ENCODE measurements at places on chromosomes 1 and 21.

- no peak for DNase-seq
These were observed 121.2 kb downstream of the EPHB2 start for GRCh38 chr1:22831729-22832413.

DNA sequence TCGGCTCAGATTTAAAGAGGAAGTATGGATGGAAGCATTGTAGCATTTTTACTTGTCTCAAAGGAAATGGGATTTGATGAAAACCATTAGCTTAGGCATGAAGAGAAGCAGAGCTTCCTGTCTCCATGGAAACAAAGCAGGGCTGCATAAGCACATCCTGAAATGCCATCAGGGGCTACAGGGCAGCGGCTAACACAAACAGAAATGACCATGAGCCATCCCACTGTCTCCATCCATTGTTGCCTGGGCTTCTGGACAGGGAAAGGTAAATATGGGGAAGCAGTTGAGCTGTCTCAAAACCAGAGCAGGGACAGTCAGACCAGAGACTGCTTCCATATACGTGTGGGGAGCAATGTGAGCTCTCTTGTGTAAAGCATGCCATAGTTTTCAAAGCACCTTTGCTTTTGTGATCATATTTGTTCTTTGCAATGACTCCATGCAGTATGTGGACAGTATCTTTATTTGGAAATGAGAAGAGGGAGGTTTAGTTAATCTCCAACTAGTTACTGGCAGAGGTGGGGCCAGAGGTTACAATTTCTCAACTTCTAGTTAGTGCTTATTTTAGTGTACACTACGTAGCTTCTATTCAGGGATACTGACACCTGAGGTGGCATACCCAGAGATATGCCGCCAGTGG, 176.1 kb downstream of the CACNA1E start:
- no peak for DNase-seq

DNA sequence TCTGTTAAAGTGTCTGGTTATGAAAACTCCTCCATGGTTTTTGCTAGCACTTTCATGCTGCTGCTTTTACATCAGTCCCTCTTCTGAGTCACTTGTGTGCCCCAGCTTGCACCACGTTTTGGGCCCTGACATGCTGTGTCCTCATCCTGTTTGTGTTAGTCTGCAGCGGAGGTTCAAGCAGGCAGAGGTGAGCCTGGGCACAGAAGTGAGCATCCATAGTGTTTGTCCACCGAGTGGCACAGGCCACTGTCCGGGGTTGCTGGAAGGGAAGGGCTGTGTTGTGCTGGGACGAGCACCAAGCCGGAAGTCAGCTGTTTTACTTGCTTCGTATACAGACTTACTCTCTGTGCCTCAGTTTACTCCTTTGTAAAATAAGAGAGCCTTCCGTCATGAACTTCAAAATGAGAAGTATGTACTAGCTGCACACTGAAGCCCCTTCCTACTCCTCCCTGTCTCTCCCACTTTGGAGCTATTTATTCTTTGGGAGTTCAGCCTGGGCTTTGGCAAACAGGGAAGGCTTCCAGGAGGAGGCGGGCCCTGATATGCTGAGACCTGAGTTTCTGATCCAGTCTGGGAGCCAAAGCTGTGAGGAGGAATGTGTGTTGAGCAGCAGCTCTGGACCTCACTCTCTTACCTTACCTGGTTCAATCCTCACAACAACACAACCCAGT, 10.7 kb upstream of the LAPTM5 start:
- no peak for DNase-seq

DNA sequence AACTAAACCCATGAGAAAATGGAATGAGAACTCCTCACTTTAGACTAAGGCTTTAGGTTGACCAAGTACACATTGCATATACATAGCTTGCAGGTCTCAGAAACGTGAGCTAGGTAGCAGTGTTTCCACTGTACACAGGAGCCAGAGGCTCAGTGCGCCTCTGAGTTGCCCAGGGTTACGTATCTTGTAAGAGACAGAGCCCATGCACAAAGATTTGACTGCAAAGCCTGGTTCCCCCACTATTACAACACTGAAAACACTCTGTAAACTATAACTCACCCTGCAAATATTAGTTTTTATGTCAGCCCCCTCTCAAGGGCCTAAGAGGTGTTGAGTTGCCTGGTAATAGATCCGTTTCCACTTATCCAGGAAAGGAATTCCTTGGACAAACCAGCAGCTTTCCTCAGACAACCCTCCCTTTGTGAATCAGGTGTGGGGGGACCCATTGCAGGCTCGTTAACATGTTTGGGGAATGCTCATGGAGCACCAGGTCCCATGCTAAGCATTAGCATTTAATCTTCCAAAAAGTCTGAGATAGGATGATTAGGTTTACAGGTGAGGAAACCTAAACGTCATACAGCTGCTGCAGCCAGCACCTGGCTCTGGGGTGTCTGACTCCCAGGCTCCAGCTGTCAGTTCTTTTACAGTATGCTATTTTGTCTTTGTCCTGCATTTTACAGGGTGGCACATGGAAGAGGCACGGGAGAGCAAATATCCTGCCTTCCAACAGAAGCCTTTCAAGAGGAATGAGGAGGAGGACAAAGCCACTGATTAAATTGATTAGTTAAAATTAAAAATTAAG, 25.7 kb downstream of the TENT5C start:
- DNase-seq: no peak

GRCh38 chr1:36857754-36858153, 176.6 kb downstream of the GRIK3 start:
- no peak for DNase-seq

DNA sequence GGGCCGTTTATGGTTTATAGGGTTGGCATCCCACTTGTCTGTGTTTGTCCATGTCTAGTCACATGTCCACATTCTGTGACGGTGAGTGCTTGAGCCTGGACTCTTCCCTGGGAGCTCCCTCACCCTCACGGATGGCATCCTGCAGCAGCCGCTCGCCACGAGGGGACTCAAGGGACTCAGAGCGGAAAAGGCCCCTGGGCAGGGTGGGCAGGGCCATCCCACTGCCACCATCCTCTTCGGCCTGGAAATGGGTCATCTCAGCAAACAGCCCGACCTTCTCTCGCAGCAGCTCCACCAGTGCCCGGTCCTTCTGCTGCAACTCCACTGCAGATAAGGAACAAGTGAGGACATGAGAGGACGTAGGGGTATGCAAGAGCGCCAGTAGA, 11.1 kb downstream of the RXFP4 start:
- DNase-seq: no peak

DNA sequence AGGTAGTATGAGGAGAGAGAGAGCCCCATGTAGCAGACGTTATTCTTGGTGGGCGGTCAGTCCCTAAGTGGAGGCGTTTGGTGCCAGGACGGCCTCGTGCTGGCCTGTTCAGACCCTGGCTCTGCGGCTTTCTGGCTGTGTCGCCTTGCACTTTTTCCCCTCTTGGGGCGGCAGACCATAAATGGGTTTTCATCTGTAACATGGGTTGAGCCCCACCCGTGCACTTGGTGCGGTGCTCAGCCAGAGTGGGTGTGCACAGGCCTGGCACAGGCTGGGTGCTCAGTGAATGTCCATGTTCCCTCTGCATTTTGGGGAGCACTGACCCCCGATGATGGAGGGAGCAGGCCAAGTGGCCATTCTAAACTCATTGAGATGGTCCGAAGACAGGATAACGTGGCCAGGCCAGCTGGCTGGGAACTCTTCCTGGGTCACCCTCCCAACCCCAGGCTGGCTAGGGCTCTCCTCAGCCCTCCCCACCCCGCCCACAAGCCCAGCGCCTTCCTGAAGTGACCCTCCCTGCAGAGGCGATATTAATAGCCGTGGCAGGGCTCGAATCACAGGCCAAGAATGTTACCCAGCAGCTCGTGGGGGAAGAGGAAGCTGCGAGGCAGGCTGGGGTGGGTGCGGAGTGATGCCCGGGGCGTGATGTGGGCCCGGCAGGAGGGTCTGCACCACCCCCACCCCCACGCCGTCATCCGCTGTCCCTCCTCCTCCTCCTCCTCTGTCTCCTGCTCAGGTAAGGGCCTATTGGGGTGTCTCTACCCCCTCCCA, 78.5 kb downstream of the ARHGEF10L start:
- DNase-seq: no peak

GRCh38 chr1:218953386-218953785, 220.3 kb upstream of the LYPLAL1 start:
- DNase-seq: no peak

- no peak for DNase-seq
These were observed 6.4 kb downstream of the GFI1 start for GRCh38 chr1:92480200-92480812.

DNA sequence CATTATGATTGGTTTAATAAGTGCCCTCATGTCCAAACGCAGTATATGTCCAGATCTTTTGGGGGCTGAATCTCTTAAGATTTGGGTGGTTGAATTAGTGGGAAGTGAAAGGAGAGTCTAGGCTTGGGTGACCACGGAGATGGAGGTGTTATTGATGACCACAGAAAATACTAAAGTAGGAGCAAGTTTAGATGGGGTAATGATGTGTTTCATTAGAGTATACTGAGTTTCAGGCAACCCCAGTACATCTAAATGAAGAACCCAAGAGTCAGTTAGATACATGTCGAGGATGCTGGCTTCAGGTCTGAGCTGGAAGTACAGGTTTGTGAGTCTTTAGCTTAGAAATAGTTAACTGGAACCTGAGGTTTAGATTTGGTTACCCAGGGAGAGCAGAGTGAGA, 6.5 kb upstream of the ZZZ3 start:
- DNase-seq: no peak

GRCh38 chr1:3069491-3070308, 697 bp downstream of the PRDM16 start:
- no peak for DNase-seq

- no peak for DNase-seq
These were observed 16.8 kb upstream of the ERVH48-1 start for GRCh38 chr21:42942244-42942643.

GRCh38 chr1:198168227-198168626, 11.4 kb downstream of the NEK7 start:
- no peak for DNase-seq

- no peak for DNase-seq
These were observed 46.0 kb downstream of the CEP350 start for GRCh38 chr1:180000575-180000974.

- no peak for DNase-seq
These were observed 121.3 kb downstream of the HFM1 start for GRCh38 chr1:91283421-91283726.

GRCh38 chr1:247189981-247190798, 18.4 kb upstream of the ZNF124 start:
- no peak for DNase-seq

DNA sequence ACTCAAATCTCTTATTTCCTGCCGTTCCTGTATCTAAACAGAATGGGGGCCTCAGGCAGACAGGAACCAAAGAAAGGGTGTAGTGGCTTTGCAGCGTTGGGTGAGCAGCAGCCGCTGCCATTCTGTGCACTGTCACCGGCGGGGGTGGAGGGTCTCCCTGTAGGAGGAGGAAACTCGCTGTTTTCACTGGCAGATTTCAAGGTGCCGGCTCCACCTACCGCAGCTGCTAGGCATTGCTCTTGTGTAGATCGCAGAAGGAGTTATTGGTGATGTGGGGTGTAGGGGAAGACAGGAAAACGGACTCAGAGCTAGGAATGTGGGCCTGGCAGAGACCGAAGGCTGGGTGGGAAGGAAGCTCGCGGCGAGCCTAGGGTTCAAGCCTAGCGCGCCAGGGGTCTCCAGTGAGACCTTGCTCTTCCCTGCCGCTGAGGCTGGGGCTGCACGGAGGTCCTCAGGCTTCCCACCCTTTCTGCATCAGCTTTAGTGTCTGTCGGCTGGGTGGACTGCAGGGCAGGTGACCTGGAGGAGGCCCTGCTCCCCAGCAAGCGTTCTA, 20.8 kb downstream of the ATP5PO start:
- peak; percentile 22 for DNase-seq

DNA sequence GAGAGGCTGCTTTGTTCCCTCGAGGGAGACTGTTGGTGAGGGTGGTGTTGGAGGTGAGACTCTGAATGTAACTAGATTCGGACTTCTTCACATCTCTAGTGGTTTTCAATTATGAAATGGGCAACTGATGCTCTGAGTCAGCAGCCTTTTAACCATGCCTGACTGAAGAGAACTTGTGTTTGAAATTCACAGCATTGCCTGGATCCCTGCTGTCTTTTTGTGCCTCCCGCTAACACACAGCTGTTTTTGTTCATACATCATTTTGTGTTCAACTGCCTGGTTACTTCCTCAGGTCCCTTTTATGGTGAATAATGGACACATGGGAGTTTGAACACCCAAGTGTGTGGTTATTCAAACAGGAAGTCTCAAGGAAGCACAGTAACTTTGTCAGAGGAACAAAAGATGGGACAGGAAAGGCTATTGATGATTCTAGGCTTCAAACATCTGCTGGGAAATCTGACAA, 16.8 kb downstream of the LAMC1 start:
- no peak for DNase-seq

GRCh38 chr1:48753293-48753692, 23.4 kb downstream of the BEND5 start:
- DNase-seq: no peak

GRCh38 chr1:31715087-31715872, 11.5 kb upstream of the COL16A1 start:
- no peak for DNase-seq

- DNase-seq: no peak
These were observed 30.8 kb downstream of the GORAB start for GRCh38 chr1:170562646-170563338.

- DNase-seq: no peak
These were observed 120.7 kb downstream of the SMYD2 start for GRCh38 chr1:214401666-214402065.

DNA sequence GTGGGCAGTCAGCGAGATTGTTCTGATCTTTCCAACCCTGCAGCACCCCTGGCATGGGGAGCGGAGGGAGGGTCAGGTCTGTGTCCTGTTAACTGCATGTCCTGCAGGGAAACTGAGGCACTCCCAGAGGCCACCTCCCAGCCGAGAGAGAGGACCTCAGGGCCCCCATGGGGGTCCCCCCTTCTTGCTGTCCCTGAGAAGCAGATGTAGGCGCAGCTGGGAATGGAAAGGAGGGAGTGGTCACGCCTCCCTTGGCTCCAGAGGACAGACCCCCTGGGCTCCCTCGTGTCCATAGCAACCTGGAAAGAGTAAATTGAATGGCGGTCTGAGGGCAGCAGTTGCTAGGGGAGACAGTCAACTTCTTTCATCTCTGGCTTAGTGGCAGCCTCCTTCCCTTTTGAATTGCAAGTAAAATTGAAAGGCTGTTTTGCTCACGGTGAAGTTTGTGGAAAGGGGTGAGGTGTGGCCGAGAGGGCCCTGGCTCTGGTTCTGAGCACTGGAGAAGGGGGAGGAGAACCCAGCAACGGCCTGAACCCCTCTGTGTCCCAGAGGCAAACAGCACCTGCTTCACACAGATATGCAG, 4.9 kb downstream of the CROCC start:
- no peak for DNase-seq
